AG09309 (cell line): ENCODE measurements at places on chromosomes 1 and 21.

DNA sequence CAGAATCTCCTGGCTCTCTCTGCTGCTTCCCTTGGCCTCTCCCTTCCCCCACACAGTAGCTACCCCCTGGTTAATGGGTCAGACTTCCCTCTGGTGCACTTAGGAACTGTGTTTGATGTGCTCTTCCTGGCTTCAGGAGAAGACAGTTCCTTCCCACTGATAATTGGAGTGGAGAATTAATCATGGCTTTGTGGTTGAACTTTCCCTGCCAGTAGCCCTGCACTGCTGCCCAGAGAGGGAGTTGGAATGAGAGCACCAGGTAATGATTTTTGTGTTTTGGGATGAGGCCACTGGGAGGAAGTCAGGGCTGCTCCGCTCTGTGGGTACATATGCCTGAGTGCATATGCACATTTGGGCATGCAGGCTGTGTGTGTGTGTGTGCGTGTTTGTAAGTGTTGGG lies 39.7 kb upstream of the PADI2 start:
- DNase-seq = no peak

- DNase-seq = no peak
Measured at GRCh38 chr1:19844731-19845495, 29.8 kb upstream of the RNF186 start.

DNA sequence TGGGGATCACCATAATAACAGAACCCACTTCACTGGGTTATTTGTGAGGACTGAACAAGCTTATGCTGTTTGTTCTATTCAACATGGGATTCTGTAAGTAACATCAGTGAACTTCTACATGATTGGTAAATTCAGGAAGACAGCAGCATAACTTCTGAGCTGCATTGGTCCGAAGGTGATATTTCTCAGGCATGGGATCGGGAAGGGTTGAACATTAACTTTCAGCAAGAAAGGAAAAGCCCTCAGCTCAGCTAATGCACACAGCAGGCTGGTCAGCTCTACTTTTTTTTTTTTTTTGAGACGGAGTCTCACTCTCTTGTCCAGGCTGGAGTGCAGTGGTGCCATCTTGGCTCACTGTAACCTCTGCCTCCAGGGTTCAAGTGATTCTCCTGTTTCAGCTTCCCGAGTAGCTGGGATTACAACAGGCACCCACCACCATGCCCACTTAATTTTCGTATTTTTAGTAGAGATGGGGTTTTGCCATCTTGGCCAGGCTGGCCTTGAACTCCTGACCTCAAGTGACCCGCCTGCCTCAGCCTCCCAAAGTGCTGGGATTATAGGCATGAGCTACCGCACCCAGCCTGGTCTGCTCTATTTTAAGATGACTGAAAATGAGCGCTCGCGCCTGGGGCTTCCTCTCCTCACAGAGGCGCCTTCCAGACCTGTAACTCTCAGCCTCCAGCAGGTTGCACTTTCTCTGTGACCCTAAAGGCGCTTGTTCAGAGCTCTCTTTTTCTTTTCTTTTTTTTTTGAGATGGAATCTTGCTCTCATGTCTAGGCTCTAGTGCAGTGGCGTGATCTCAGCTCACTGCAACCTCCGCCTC lies 42.2 kb downstream of the ECE1 start:
- DNase-seq = no peak

DNA sequence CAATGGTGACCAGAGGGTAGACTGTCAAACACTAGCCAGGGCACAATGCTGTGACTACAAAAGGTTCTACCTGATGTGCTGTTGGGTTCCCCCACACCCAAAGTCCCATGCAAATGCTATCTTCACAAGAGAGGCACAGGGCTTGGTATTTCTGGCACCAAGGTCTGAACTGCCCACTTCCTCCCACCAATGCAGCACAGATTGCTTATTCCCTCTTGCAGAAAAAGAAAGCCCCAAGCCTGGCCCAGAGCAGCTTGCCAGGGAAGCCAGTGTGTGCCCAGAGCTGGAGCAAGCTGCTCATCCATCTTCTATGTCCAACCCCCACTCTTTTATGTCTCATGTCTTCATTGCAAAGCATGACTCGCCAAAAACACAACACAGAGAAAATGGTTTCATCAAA lies 149.4 kb upstream of the CAMK1G start:
- peak; percentile 20 for DNase-seq

GRCh38 chr1:15410223-15410883 lies 665 bp downstream of the EFHD2 start:
- DNase-seq = no peak

- DNase-seq = no peak
Measured at GRCh38 chr1:230465691-230466090, 39.6 kb upstream of the PGBD5 start.

- DNase-seq = no peak
Measured at GRCh38 chr1:182998482-182998881, 24.7 kb upstream of the LAMC1 start.

- no peak for DNase-seq
Measured at GRCh38 chr1:29171089-29171488, 10.6 kb downstream of the SRSF4 start.

- DNase-seq = no peak
Measured at GRCh38 chr1:230306169-230306568, 120.0 kb downstream of the PGBD5 start.

- DNase-seq = no peak
Measured at GRCh38 chr1:203320591-203321272, 15.4 kb downstream of the BTG2 start.

DNA sequence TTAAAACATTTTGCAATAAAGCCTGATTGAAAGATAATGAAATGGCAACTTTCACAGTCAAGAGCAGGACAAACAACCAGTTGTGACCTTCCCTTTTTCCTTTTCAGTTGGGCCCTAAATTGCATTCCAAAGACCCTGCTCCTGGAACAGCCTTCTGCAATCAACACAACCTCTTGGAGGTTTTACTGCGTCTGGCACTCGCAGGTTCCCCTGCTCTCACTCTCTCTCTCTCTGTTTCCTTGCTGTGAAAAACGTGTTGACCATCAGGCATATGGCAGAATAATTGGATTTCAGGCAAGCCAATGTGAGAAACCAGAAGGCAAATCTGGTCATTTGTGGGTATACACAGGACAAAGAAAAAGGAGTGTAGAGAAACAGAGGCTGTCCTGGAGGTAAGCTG lies 23.2 kb downstream of the SLC44A5 start:
- no peak for DNase-seq

DNA sequence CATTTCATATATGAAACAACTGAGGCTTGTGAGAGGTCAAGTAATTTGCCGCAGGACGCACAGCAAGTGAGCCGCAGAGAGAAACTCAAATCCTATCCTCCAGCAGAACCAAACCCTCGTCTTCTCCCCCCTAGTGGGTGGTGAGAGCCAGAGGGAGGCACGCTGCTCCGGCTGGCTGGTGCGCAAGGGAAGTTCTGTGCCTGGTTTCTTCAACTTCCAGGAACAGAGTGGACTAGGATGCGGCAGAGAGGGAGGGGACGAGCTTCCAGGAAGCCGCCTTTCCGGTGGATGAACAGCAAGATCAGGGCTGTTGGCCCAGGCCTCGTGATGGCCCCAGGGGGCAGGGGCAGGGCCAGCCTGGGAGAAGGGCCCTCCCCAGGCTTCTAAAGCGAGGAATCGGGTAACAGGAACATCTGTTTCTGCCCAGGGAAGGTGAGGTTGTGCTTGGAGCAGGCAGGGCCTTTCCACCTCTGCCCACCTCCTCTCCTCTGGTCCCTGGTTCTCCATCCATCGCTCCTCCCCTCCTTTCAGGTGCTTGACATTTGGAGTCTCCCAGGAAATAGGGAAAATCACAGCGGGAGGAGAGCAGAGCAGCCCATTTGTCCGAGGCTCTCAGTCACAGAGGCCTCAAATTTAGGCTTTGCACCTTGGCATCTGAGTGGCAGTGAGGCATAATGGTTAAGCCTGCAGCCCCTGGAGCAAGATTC lies 16.8 kb upstream of the PDIK1L start:
- DNase-seq = no peak

- DNase-seq = no peak
Measured at GRCh38 chr1:6586404-6586816, 6.6 kb downstream of the ZBTB48 start.
